ENCODE measurements at places on chromosomes 1 and 21. TPM values are rescaled to one million over a fixed set of nuclear protein-coding genes. Genes with fewer than 3 reads are reported as not detected.

- no peak for DNase-seq
Measured at GRCh38 chr1:101522486-101522885, 285.7 kb downstream of the S1PR1 start.

ASCL5 gene
- total RNA-seq: 0.22 TPM

GRCh38 chr1:230207598-230207997, 140.6 kb downstream of the GALNT2 start:
- DNase-seq: no peak

DNA sequence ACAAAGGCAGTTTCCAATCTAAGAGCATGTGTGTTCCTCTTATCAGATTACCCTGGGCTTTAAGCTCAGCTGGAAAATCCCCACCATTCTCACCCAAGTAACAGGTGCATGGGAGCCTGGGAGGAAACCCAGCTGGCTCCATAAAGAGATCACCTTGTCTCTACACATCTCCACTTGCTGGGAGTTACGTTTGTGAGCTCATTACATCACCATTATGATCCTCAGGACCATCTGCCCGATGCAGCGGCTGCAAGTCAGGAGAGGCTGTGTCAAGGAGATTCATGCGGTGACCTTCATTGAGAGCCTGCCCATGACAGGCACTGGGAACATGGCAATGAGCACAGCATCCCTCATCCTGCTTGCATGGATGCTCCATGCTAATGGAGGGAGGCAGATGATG, 618.0 kb downstream of the NPHP4 start:
- DNase-seq: no peak

- DNase-seq: no peak
Measured at GRCh38 chr1:225987491-225988316, 11.4 kb downstream of the SDE2 start.

NUP210L gene
- total RNA-seq: 0.07 TPM

Measured in activated T-cell treated with anti-CD3 and anti-CD28 coated beads, Interleukin-2, amount 50 U/mL, for 72 hours (primary cell).